ENCODE measurements at places on chromosomes 7 and 10.

- no peak for DNase-seq
These were observed 746.2 kb upstream of the POM121L12 start for GRCh38 chr7:52289247-52289646.

- DNase-seq = no peak
These were observed 30.7 kb downstream of the ANKIB1 start for GRCh38 chr7:92276460-92276864.

- no peak for DNase-seq
These were observed 94.9 kb upstream of the SH2B2 start for GRCh38 chr7:102191556-102192379.

GRCh38 chr7:76037310-76037709 is 10.5 kb downstream of the STYXL1 start:
- DNase-seq = peak; percentile 34

DNA sequence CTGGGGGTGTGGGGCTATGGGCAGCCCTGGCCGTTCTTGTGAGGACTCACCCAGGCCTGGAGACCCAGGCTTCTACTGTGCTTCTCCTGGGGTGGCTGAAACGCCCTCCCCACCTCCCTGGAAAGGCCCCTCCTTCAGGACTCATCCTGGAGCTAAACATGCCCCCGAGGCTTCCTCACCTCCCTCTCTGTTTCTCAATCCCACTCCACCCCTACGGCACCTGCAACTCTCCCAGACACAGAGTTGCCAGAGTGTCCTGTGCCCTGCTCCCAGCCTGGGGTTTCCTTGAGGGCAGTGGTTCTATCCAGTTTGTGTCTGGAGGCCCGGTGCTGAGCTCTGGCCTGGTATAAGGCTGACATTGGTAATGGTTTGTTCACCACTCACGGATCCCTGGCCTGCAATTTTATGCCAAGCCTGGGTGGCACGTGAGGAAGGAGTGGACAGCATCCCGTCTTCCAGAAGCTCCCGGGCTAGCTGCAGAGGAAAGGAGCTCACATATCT is 68.0 kb downstream of the GRID1 start:
- DNase-seq = no peak

DNA sequence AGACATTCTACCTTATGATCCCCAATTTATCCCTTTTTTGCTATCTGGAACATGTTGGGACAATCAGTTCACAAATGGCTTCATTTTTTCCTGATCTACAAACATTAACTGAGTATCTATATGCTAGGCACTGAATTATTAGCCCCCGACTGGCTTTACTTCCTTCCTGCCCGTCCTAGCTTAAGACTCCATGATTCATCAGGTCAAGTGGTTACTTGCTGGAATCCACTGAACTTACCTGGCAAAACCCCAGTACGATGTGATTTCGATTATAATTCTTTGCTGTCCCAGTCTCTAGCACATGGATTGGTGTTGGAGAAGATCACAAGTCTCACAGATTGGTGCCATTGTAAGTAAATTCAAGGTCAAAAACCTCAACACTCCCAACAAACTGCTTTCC is 77.1 kb downstream of the ORC5 start:
- DNase-seq = no peak

GRCh38 chr7:94368371-94368791 is 26.3 kb upstream of the COL1A2 start:
- DNase-seq = no peak

DNA sequence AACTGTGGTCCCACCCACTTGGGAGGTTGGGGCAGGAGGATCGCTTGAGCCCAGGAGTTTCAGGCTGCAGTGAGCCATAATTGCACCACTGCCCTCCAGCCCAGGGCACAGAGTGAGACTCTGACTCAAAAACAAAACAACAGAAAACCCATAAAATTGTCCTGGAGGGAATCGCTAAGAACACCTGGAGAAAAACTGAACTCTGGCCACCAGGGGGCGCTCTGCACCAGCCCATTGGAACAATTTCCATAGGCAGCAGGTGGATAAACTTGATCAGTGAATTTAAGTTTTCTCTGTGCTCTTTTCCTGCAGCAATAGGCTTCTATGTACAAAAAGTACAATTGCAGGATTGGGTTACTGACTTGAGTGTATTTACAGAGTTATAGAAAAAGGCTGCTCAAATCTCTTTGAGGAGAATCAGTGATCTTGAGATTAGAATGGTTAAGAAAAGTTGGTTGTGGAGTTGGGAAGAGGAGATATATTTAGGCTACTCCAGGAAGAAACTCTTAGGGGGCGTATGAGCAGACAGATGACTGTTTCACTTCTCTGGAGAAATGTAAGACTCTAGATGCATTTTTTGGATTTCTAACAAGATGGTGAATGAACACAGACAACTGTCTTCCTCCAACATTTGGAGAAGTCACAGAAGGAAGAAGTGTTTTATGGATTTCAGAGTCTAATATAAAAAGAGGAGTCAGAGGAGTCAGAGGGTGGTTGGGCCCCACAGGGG is 274.9 kb upstream of the GALNT17 start:
- peak; percentile 62 for DNase-seq

DNA sequence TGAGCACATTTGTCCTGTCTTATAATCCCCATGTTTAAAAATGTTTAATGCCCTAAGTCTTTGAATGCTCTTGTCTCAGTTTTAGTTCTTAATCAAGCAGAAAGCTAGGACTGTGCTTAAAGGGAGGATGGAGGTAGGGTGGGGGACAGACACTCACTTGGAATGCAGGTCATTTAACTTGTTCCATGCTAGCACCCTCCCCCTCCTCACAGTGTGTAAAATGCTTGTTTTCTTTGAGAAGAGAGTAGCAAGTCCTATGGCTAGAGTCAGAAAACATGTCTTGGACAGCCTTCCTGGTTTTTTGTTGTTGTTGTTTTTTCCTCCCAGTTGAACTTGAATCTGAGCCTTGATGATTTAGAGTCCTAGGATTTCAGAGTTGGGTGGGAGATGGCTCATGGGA is 114.2 kb downstream of the PLPP4 start:
- no peak for DNase-seq
